ENCODE measurements at places on chromosomes 3 and 15.

GRCh38 chr3:13177641-13178040, 104.4 kb upstream of the IQSEC1 start:
- DNase-seq: no peak

DNA sequence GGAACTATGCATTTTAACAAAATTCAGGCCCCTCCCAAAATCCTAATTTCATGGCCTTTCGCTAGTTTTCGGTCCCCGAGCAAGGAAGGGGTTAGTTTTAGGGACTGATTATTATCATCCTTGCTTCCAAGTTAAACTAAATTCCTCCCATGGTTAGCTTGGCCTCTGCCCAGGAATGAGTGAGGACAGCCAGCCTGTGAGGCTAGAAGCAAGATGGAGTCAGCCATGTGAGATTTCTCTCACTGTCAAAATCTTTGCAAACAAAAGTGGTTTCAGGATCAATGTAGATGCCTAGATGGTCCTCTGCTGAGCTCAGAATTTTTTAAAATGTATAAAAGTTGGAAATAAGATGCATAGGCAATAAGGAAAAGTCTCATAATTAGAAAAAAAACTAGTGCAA, 208.9 kb downstream of the RSL24D1 start:
- no peak for DNase-seq

DNA sequence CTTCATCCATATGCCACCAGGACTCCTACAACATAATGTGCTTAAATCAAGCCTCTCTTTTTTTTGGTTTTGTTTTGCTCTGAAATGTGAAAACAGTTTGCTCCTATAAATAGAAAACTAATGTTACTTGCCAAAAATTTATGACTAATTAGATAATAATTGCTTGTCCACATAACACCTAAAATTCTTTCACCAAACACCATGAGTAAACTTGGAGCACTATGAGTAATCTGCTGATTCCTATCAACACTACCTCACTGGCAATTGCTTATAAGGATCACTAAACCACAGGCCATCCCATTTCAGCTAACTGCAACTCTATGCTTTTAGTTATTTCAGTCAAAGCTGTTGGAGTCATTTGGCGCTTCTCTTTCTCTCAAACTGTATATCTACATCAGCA, 252.7 kb downstream of the EPHA3 start:
- no peak for DNase-seq

DNA sequence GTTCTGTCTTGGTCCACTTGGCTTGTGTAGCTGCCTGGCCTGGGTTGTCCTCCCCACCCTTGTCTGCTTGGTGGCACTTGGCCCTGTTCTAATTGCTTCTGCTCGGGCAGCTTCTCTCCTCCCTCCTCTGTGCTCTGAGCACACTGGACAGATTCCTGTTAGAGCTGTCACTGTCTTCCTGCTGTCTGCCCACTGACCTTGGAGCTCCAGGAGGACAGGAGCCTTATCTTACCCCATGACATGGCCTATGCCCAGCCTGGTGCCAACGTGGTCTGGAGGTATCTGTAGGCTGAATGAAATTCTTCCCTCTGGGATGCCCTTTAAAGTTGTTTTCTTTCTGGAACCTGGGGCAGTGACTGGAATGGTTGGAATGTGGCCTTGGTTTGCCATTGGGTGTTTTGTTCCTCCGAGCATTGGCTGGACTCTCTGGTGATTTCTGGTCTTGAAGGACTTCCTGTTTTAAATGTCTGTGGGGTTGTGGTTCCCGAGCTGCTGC, 94.1 kb downstream of the FAM43A start:
- DNase-seq: no peak

DNA sequence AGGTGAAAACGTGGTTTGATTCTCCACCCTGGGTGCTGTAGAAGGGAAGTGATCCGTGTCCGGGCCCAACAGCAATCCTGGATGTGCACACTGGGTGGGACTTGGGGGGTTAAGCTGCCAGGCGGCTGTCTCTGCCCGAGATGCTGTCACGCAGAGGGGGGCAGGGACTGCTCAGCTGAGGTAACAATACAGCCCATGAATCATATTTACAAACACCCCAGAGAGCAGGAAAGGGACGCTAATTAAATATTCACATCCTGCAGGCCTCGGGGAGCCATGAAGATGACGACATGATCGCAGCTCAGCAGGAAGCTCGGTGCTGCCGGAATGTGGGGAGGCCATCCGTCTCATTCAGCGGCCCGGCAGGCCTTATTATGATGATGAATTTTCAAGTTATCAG, 17.9 kb upstream of the CRABP1 start:
- DNase-seq: no peak

DNA sequence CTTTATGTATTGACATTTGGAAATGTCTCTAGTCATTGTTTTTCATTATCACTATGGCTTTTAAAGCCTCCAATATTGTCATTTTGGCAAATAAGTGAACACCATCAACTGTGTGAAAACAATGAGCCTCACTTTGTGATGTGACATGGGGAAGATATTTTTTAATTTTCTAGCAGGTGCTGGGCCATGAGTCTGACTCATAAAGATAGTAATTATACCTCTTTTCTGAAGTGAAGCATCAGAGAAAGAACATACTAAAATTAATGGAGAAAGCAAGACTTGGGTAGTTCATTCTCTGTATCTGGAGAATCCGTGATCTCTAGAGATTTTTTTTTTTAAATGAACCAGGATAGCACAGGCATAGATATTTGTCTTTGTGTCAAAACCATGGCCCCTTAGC, 100.8 kb downstream of the CCNL1 start:
- no peak for DNase-seq

DNA sequence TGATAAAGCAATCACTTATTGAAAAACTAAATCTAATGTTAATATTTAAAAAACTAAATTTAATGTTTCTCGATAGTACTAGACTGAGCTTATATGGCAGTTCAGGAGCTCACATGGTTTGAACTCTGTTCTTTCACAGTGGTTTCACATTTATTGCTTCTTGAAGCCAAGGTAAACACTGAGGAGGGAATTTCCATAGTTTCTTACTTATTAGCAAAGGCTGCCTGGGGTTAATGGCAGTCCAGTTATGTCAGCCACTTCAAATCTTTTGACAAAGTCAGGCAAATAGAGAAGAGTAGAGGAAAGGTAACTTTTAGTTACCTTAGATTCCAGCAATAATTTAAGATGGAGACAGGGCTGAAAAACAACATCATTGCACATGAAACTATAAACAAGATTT, 831.5 kb downstream of the ROBO2 start:
- DNase-seq: no peak

GRCh38 chr15:37536967-37537605, 397.4 kb upstream of the TMCO5A start:
- no peak for DNase-seq

DNA sequence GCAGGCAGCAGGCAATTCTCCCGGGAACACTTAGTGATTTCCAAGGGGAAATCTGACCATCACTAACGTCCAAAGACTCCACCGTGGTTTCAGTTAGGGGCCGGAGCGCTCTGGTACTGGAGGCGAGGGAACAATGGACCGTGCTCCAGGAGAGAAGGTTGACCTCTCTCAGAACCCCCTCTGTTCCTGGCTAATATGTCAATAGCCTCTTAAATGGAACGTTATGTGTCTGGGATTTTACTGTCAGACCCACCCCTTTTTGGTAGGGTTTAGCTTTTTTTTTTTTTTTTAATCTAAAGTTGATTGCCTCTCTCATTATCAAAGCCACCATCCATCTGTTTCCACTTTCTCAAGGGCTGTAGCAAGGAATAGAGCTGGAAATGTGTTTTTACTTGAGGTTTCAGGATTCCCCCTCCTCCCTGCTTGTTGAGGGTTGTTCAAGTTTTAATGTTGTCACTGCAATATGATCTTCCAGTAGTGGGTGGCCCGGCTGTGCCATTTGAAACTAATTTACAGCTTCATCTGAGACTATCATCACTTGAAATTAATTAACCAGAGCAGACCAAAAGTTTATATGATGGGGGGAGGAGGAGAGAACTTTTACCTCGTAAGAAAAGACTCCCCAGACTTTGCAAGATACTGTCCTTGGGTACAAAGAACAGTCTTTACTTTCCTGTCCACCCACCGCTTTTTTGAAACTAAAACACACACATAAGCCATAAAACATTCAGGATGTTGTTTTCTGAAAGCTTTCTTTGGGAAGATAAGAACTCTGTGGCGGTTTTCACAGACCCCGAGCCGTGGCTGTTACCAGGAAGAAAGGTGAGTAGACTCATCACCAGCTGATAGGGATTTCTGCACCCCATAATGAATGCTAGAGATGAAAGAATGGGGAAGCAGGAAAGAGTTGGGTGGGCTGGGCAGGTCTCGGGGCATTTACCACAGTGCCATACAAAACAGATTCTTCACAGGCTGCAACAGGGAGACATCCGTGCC, 187.8 kb downstream of the UACA start:
- DNase-seq: no peak

DNA sequence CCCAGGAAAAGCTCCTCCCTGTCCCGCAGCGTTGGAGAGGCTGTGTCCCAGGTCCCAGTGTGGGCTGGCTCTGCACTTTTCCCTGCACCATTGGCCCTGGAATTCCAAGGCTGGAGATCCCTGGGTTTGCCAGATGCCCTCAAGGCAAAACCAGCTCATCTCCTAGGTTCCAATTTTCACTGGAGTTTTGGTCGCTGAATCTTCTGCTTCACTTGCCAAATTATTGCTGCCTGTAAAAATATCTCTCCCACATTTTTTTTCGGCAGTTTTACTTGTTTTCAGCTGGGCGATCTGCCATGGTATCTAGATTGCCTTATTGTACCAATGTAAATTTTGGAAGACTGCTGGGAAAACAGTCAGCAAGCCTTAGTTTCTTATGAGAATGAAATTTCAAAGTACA, 150.9 kb upstream of the ATP10A start:
- DNase-seq: no peak

DNA sequence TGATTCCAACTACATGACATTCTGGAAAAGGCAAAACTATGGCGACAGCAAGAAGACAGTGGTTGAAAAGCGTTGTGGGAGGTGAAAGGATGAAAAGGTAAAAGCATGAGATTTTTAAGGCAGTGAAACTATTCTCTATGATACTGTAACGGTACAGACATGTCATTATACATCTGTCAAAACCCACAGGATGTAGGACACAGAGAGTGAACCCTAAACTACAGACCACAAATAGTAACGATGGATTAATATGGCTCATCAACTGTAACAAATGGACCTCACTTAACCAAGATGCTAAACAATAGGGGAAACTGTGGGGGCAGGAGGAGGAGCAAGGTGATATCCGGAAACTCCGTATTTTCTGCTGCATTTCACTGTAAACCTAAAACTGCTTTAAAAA, 39.1 kb downstream of the MYO9A start:
- no peak for DNase-seq

DNA sequence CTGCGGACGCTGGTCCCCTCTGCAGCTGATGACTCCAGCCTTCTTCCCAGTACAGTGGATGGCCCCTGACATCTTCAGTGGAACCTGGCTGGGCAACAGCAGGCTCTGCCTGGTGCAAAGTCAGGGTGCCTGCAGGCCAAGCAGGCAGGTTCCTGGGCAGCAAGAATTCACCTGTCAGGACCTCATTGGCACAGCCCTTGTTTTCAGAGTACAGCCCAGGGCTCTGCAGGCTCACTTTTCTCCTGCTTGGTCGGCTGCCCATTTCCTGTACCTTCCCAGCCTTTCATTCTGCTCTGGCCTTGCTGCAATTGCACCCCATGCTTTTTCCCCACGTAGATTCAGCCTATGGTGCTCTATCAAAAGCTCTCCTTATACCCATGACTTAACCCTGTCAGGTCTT, 56.0 kb downstream of the LRTM1 start:
- DNase-seq: no peak

- no peak for DNase-seq
These were observed 13.3 kb downstream of the ABHD2 start for GRCh38 chr15:89101302-89102193.

GRCh38 chr15:73857193-73857920, 16.0 kb upstream of the TBC1D21 start:
- DNase-seq: no peak

- DNase-seq: no peak
These were observed 154.4 kb downstream of the TUSC7 start for GRCh38 chr3:116863822-116864589.

DNA sequence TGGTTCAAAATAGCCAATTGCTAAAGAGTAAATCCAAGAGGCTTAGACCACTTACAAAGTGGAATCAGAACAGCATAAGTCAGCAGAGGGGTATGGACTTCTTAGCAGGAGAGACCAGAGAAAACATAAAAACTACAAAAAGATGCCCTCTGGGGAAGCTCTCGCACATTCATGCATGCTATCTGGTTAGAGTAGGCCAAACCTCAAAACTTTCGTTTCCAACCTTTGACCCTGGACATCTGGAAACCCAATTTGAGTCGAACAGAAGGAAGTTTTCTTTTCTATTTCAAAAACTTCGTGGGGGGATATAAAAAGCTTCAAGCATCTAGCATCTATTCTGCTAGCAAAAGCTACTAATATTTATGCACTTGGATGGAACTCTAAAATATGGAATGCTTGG, 523.9 kb upstream of the AGTR1 start:
- no peak for DNase-seq

Measured in stimulated activated CD8-positive, alpha-beta memory T cell treated with anti-CD3 and anti-CD28 coated beads, Interleukin-15, amount 100 ng/mL, for 1 hour (primary cell).